ENCODE measurements at places on chromosomes 11 and 22. TPM values are rescaled to one million over a fixed set of nuclear protein-coding genes. Genes with fewer than 3 reads are reported as not detected.

The PTGDR2 gene
- total RNA-seq: 0.18 TPM

The MPZL2 gene
- 18.6 TPM for total RNA-seq

The FOLR3 gene
- 0.81 TPM for total RNA-seq

DNA sequence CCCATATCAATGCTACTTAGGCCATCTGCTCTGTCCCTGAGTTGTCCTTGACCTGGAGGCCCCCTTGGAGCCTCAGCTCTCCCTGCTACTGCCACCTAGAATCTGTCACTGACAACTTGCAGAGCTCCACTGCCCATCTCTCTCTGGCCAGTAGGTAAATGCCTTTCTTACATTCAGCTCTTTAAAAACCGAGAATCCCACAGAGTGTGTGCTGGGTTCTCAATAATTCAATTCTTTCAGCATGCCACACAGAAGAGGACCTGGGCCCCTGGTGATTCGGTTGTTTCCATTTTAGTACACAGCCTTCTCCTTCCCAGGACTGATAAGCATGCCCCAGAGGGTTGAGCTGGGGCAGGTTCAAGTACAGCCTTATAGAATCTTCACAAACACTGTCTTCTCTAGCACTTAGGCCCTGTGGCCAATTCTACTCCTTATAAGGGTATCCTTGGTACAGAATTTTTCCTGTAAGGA is 22.0 kb upstream of the IPO7 start:
- no peak for DNase-seq

GRCh38 chr11:23875176-23875850 is 621.5 kb upstream of the LUZP2 start:
- no peak for DNase-seq

DNA sequence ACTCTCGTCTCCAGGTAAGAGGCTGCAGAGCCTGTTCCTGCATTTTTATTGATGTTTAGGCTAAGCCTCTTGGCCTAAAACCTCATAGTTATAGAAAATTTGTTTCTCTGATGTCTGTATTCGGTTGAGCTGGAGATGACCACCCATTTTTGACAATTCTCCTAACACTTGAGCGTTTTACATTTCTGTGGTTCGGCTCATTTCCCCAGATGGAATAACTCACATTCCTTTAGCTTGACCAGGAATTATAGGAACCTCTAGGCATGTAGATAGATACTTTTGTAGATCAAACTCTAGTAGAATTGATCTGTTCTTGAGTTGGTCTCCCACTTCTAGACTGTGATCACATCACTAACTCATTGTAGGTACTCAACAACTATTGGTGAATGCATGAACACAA is 172.6 kb upstream of the CADM1 start:
- DNase-seq: no peak

DNA sequence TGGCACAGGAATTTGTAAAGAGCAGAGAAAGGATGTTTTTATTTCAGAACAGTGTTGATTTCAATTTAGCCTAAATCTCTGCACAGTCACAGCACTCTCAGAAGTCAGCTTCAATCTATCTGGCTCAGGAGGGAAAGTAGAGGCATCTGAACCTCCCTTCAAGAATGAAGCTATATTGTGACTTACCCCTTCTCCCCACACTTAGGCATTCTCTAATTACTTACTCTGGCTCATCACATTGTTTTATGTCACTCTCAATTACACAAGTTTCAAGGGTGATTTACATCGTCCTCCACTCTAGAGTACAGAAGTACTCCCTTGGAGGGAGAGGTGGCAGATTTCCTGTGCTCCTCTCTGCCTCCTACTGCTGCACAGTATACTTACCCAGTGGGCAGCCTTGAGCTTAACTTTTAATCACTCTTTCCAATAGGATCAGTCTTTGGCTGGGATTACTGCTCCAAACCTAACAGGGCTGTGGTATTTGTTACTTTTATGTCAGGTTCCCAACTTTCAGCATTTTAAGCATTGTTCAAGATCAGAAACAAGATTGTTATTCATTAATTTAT is 211.4 kb downstream of the AASDHPPT start:
- DNase-seq: no peak

GRCh38 chr11:118771547-118772288 is 19.2 kb downstream of the DDX6 start:
- DNase-seq: no peak

DNA sequence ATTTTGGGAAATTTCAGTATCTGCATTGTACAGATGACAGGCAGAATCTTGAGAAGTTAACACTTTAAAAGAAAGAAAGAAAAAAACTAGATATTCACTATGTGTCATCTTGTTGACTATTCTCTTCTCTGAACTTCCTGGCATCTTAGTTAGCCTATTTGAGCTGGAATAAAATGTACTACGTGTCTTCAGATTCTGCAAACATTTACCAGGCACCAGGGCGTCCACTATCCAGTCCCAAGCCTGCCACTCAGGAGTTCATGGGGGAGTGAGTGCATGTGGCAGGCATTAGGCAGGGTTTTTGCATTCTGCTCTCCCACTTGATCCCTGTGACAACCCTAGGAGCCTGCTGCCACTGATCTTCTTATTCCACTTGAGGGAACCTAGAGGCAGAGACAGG is 25.0 kb downstream of the TIMP3 start:
- no peak for DNase-seq

Measured in left lobe of liver (tissue), 2 donors.